ENCODE measurements at places on chromosomes 13 and 19. TPM values are rescaled to one million over a fixed set of nuclear protein-coding genes. Genes with fewer than 3 reads are reported as not detected.

Gene KLK1
- total RNA-seq = 3.3 TPM

Gene BEST2
- total RNA-seq = 0.10 TPM

Gene SUGP1
- total RNA-seq = 47.6 TPM

DNA sequence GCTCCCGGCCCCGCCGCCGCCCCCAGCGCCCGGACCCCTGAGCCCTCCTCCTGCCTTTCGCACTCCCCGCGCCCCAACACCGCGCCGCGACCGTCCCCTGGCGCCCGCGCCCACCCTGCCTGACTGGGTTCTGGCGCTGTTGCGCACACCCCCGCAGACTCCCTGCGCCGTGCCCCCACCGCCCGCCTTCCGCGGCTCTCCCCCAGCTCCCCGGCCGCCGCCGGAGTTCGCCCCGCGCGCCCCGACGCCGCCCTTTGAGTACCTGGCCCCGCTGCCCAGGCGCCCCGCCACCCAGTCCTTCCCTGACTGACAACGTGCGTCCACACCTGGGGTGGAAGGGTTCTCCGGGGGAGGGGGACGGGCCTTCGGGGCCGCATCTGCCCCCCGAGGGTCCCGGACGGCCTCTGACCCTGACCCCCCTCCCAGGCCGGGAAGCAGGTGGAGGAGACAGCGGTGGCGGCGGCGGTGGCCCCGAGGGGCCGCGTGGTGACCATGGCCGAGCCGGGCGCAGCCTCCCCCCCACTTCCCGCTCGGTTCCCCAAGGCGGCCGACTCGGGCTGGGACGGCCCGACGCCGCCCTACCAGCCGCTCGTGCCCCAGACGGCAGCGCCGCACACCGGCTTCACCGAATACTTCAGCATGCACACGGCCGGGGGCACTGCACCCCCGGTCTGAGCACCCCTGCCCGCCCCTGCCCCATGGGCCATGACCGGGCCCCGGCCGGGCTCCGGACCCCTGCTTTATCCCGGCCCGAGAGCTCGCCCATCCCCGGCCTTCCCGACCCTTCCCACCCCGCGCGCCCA is 1.4 kb upstream of the MEGF8 start:
- no peak for DNase-seq
- H3K36me3 ChIP-seq = no peaks in the 10 kb centered on the region
- H3K27ac ChIP-seq = no peak overlapping the region
- H3K27me3 ChIP-seq = no peaks in the 10 kb centered on the region
- peaks cover 17% of the 10 kb centered on the region for H3K4me1 ChIP-seq

- no peak overlapping the region for H3K4me3 ChIP-seq
- no peaks in the 10 kb centered on the region for H3K27me3 ChIP-seq
- H3K27ac ChIP-seq = no peak overlapping the region
Observed at GRCh38 chr19:41421314-41421713, 5.9 kb downstream of the B3GNT8 start.

GRCh38 chr19:3465552-3465951 is 14.8 kb downstream of the SMIM24 start:
- no peak overlapping the region for H3K4me3 ChIP-seq
- no peaks in the 10 kb centered on the region for H3K27me3 ChIP-seq
- peaks cover 6% of the 10 kb centered on the region for H3K36me3 ChIP-seq

- H3K27me3 ChIP-seq = no peaks in the 10 kb centered on the region
- peak; percentile 57 for DNase-seq
- peak overlapping the region; percentile 36 for H3K4me3 ChIP-seq
- peaks cover 16% of the 10 kb centered on the region for H3K4me1 ChIP-seq
- H3K36me3 ChIP-seq = no peaks in the 10 kb centered on the region
- H3K27ac ChIP-seq = peak overlapping the region; percentile 15
Observed at GRCh38 chr19:47848823-47849473, 10.1 kb upstream of the TPRX2 start.

- H3K27ac ChIP-seq = no peak overlapping the region
- DNase-seq = no peak
- H3K27me3 ChIP-seq = no peaks in the 10 kb centered on the region
- no peak overlapping the region for H3K4me3 ChIP-seq
Observed at GRCh38 chr13:25252752-25253151, 34.5 kb downstream of the MTMR6 start.

DNA sequence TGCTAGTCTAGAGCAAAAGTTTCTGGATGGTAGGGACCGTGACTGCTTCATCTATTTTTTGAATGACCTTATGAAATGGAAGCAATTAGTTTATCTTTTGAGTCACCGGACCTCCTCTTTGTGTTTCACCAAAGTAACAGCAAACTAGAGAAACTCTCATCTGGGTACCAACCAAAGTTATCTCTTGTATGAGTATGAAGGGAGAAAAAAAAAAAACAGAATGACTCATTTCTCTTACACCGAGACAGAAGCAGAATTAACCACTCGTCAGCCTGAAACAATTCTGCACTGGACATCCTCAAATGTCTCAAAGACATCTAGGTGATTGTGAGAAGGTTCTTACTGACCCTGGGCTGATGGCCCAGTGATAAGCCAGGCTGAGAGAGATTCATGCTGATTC is 18.3 kb downstream of the ZNF100 start:
- H3K36me3 ChIP-seq = peaks cover 10% of the 10 kb centered on the region
- no peaks in the 10 kb centered on the region for H3K27me3 ChIP-seq
- no peak for DNase-seq

DNA sequence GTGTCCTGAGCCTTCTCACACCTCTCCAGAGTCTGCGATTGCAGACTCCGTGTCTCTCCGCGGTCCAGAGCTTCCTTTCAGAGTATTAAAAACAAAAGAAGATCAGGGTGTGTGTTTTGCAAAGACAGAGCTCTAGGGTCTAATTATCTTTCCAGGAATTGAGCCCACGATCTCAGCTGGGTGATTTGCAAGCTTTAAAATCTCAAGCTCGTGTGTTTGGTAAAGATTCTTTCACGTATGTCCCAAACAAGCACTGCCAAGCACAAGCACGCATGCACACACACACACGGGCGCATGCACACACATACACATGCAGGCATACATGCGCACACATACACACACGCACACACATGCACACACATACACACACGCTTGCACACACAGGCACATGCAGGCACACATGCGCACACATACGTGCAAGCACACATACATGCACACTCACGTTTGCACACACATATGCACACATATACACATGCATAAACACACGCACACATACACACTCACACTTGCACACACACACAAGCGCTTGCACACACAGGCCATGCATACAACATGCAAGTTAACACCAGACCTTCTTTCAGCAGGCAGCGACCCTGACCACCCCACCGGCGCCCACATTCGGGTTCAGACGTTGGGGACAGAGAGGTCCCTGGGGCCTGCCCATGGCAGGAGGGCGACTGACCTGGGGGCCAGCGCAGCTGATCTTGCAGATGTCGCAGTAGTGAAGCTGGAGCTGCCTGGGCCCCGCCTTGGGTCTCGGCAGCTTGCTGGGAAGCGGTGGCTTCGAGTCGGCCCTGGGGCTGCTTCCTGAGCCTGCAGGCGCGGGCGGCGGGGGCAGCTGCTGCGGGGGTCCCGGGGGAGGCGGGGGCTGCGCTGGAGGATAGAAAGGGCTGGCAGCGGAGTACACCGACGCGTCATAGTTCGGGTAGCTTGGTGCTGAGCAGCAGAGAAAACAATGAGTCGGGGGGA is 37.9 kb downstream of the ZFR2 start:
- no peak for DNase-seq
- no peak overlapping the region for H3K4me3 ChIP-seq
- H3K27me3 ChIP-seq = no peaks in the 10 kb centered on the region
- no peaks in the 10 kb centered on the region for H3K36me3 ChIP-seq
- H3K27ac ChIP-seq = no peak overlapping the region

GRCh38 chr13:51832471-51833152 is 12.4 kb downstream of the TMEM272 start:
- no peak overlapping the region for H3K4me3 ChIP-seq
- no peak overlapping the region for H3K27ac ChIP-seq
- H3K36me3 ChIP-seq = no peaks in the 10 kb centered on the region
- no peak for DNase-seq

- no peak for DNase-seq
- no peaks in the 10 kb centered on the region for H3K27me3 ChIP-seq
- peaks cover 27% of the 10 kb centered on the region for H3K4me1 ChIP-seq
- H3K4me3 ChIP-seq = no peak overlapping the region
- no peaks in the 10 kb centered on the region for H3K36me3 ChIP-seq
- no peak overlapping the region for H3K27ac ChIP-seq
Observed at GRCh38 chr13:28751175-28751960, 32.6 kb upstream of the SLC46A3 start.

DNA sequence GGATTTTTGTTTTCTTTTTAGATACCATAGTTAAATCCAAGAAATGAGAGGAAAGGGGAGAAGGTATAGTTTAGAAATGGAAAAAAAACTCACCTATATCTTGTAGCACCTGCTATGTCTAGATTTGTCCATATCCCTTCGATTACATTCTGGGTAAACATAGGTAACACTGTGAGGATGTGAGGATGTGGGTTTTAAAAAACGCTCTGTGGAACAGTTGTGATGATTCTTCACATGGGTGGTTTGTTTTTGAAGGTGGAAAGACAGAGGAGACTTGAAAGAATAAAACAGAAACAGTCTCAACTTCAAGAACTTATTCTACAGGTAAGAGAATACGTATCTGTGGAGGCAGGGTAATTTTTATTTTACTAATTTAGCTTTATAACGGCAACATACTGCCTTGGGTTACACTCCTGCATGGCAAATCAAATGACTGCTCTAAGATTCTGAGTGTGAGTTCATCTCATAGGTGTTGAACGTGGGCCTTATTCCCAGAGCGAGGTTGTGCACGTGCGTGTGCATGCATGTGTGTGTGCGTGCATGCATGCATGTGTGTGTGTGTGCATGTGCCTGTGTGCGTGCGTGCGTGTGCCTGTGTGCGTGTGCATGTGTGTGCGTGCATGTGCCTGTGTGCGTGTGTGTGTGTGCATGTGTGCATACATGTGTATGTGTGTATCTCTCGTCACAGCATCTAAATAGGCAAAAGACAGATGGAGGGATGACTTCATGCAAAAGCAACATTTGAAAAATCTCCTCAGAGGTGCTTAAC is 23.5 kb downstream of the ATP4B start:
- no peaks in the 10 kb centered on the region for H3K4me1 ChIP-seq
- H3K27ac ChIP-seq = no peak overlapping the region
- H3K4me3 ChIP-seq = no peak overlapping the region
- no peaks in the 10 kb centered on the region for H3K27me3 ChIP-seq

Measured in HCT116 (cell line).